ENCODE measurements at places on chromosomes 5 and 9.

DNA sequence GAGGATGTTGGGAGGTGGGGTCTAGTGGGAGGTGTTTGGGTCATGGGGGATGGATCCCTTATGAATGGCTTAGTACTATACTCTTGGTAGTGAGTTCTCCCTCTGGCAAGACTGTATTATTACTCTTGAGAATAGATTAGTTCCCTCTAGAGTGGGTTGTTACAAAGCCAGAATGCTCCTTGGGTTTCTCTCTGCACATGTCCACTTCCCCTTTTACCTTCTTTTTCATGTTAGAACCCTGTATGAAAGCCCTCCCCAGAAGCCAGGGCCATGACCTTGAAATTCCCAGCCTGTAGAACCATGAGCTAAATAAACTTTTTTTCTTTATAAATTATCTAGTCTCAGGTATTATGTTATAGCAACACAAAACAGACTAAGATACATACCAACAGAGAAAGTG is 31.1 kb downstream of the SLC24A2 start:
- DNase-seq: no peak

DNA sequence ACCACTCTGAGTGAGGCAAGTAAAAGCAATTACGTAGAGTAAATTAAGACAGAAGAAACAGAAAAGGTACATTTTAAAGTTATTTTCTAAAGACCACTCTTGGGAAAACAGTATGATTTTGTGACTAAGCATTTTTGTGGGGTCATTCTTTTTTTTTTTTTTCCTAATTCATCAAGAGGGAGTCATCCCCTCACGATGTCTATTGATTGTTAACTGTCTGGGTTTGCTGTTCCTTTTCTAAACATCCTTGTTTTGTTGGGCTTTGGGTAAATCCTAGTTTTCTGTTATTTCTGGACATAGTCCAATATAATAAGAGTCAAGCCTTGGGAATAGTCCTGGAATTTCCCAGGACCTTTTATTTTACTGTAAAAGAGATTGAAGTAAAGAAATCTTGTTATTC is 63.8 kb downstream of the ANKRD55 start:
- no peak for DNase-seq

DNA sequence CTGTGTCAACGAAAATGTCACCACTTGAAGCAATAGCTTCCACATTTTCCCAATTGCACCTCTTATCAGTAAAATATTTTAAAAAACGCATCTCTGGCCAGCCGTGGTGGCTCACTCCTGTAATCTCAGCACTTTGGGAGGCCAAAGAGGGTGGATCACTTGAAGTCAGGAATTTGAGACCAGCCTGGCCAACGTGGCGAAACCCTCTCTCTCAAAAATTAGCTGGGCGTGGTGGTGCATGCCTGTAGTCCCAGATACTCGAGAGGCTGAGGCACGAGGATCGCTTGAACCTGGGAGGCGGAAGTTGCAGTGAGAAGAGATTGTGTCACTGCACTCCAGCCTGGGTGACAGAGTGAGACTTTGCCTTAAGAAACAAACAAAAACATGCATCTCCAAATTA is 210.1 kb upstream of the CHD1 start:
- DNase-seq: no peak

GRCh38 chr9:87599901-87600610 is 102.4 kb downstream of the DAPK1 start:
- no peak for DNase-seq

DNA sequence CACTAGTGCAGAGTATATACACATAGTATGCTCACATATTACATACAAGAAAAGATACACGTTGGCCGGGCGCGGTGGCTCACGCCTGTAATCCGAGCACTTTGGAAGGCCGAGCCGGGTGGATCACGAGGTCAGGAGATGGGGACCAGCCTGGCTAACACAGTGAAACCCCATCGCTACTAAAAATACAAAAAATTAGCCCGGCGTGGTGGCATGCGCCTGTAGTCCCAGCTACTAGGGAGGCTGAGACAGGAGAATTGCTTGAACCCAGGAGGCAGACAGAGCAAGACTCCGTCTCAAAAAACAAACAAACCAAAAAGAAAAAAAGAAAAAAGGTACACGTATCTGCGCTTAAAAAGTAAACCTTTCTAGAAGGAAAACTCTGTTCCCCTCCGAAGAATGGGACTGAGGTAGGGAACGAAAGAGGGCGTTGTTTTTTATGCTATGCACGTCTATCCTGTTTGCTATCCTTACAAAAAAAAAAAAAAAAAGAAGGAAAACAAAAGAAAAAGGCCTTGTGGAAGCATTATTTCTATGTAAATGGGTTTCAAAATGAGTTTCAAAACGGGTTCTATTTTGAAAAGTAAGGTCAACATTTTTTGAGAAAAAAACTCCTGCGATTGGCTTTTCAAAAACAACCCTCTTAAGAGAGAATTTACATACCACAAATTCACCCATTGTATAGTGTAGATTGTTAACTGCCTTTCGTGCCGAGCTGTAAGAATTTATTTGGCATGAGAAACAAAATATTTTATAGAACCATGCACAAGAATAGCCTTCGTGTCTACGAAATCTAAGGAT is 1.2 kb downstream of the AK3 start:
- no peak for DNase-seq

DNA sequence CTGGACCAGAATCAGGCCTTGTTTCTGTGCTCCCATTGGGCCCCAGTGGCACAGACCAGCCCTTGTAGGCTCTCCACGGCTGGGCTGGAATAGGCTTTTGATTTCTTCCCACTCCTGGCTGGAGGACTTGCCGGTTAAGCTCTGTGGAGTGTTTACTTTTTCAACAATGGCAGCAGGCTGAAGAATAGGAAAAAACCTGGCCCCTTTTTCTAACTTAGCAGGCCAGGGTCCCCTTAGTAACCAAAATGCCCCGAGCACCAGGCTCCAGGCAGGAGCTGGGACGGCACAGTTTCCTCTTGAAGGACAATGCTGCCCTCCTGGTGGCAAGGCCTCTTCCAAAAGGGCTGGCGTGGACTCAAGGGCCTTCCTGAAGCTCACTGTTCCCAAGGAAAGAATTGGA is 230.3 kb downstream of the CRB2 start:
- DNase-seq: no peak

GRCh38 chr9:109213285-109214121 is 46.5 kb upstream of the FRRS1L start:
- DNase-seq: no peak

GRCh38 chr9:18786196-18786595 is 246.8 kb downstream of the SAXO1 start:
- no peak for DNase-seq

DNA sequence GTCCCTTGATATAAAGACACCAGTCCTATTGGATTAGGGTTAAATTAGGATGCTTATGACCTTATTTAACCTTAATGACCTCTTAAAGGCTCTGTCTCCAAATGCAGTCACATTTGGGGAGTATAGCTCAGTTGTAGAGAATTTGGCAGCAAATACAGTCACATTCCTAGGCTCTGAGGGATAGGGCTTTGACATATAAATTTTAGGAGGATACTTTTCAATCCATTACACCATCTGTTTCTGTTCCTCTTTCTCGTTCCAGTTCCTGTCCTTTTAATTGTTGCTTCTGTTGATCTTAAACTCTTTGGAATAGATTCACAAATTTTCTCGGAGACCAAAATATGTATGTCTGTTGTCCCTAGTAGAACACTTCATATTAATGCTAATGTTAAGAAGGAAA is 390.0 kb upstream of the PCSK5 start:
- no peak for DNase-seq

GRCh38 chr5:134439210-134439654 is 27.6 kb upstream of the CDKN2AIPNL start:
- DNase-seq: no peak

- no peak for DNase-seq
These were observed 24.8 kb downstream of the PLPP1 start for GRCh38 chr5:55509796-55510522.

DNA sequence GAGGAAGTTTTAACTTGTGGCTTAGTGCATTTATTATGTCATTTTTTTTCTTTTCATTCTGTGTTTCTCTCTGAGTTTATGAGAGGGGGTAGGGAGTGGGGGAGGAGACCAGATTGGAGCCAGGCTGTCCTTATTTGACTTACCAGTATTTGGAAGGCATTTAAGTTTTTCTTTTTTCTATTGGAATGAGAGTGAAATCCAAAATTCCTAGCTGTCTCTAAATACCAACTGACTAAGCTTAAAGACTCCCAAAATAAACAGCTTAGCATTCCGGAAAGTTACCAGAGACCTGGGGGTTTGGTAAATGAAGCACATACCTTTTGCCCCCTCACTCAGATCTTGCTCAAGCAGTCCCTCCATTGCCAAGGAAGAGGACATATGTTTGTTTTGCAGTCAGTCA is 581.9 kb upstream of the BRINP1 start:
- no peak for DNase-seq

GRCh38 chr9:20692554-20692953 is 8.5 kb downstream of the FOCAD start:
- DNase-seq: no peak

- DNase-seq: no peak
These were observed 220.8 kb downstream of the PRR16 start for GRCh38 chr5:120684749-120685415.

GRCh38 chr9:90580576-90580975 is 62.0 kb downstream of the DIRAS2 start:
- DNase-seq: no peak

DNA sequence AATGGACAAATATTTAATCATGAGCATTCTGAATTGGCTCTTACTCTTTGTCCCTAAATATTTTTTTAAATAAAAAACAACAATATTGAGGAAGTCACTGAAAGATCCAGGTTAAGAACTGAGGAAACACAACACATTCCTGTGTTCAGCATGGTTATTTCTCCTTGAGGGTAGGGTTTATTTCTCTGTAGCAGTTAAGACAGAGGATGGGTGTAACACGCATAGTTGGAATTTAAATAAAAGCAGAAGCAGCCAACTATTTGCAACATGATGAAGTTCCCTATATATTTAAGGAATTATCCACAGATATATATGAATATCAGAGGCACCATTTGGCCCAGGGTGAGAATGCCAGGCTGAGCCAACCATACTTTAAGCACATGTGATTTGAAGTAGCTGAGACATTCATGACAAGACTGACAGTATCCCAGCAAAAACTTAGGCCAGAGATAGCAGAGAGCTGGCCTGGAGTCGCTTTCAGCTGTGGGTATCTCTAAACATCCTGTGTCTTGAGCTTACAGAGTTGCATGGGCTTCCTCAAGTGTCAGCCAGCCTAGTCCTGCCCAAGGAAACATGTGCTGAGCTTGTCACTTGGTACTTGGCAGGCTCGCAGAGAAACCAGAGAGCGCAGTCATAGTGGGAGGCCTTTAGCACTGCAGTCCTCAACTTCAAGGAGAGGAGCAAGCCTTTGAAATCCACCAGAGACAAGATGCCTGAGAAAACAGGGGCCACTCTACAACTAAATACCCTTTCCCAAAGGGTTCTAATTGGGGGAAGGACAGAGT is 43.6 kb downstream of the SEMA5A start:
- DNase-seq: no peak

DNA sequence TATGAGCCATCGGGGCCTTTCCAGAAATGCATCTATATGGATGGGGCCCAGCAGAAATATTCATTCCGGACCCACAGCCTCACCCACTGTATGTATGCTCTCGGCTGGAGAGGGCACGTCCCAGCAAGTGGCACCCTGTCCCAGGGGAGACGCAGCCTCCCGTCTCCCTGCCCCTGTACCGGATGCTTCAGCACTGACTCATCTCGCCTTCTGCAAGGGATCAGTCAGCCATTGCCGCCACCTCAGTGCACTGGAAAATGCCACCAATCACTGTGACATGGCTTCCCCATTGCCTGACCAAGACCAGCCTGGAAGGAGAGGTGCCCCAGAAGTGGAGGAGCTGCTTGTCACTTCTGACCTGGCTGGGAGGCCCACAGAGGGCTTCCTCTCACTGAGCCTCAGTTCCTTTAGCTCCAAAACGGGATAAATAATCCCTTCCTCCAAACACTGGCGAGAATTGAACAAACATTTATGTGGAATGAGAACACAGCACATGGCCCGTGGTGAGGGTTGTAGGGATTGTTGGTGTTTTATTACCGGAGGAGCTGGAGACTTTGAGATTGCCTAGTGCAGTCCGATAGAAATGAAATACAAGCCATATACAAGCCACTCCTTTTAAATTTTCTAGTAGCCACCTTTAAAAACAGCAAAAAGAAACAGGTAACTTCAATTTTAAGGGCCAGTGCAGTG is 43.9 kb upstream of the ORM1 start:
- no peak for DNase-seq

DNA sequence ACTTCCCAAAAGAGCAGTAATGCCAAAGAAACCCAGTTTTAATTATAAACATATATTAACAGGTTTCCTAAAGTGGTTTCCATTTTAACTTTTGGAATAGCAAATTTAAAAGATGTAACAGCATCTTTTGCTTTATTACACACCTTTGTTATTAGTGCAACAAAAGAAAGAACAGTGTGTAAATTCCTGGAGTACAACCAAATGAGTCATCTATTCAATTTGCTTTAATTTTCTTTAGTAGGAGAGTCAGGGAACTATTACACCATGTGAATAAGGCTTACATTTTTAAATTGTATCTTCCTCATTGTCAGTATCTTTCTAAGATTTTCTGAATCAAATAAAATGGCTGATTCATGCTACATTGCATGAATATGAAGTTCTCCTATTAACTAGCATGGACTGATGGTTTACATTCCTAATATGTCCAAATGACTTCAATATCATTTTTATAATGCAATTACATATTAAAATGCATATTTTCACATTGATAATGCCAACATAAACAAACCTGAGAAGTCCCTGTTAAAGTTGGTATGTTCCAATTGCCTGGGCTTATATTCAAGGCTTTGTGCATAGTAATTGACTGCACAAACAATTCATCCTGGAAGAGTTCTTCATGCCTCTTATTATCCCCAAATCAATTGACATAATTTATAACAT is 22.5 kb downstream of the EDIL3 start:
- no peak for DNase-seq

DNA sequence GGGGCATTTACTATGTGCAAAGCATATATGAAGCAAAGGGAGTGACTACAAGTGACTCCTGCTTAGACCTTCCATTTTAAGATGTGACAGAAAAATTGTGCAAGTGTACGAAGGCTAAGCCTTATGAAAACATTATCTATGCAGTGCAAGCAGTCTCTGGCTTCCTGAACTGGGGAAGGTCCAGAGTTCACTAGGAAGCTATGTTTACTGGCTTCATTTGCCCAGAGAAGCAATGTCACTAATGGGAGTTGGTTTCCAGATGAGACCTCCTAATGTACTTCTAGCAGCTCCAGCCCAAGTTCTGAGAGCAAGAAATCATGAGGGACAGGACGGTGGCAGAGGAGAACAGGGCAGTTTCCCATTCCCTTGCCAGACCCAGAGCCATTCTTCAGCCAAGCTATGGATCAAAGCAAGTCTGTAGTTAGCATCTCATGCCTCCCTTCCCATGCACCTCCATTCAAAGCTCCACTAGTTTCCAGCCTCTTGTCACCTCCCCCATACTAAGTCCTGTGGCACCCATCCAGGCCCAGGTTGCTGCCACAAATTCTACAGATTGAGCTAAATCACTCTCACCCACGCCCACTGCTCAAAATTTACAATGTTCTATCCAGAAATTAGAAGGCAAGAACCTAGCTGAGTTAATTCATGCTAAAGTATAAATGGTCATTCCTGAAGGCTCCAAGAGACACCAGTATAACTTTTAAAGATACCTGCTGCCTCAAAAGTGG is 21.8 kb downstream of the MCTP1 start:
- no peak for DNase-seq
